IMR-90 (cell line): ENCODE measurements at places on chromosomes 13 and 19.
A peak's percentile ranks its signal among the peaks of the same experiment; 100 is the strongest.

DNA sequence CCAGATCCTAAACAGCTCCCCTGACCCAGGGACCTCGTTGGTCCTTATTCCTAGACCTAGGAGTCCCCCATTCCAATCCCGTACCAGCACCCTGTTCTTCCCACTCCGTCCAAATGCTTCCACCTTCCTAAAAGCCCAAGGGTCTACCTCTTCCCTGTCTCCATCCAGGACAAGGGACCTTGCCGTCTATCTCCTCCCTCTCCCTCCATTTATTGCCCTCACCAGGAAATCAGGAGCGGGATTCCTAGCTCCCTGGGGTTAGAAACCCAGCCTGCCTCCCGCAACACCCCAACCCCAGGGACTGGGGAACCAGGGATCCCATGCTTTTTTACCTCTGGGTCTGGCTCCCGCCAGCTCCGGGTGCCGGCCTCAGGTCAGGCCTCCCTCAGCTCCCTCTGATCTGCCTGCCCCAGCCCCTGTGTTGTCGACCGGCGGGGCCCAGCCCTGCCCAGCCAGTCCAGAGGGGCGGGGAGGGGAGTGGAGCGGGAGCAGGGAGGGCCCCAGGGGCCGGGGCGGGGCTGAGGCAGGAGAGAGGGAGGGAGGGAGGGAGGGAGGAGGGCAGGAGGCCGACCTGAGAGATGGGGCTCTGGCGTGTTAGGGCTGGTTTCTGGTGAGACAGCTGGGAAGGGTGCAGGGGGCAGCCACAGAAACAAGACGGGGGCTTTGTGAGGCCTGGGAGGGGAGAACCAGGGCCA is at the start of gene B3GNT8:
Gene B3GNT8, minus strand, starts transcription at position 423 of the 695 bp plus-strand sequence. CDS start 596 bp downstream, outside the sequence.
- DNase-seq = peak; percentile 34

GRCh38 chr13:46753137-46753536 is 43.8 kb downstream of the ESD start:
- DNase-seq = no peak

DNA sequence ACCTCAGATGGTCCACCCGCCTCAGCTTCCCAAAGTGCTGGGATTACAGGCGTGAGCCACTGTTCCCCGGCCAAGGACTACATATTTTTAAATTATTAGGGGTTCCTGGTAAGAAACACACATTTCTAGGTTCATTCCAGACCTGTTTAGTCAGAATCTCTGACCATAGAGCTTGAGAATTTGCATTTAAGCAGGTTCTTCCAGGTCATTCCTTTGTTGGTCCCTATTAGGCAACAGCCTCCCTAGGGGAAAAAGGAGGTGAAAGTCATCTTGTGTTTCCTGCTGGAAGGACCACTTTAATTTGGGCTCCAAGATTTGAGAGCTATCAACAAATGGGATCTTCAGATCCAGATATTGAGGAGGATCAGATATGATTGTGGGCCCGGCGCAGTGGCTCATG is 16.3 kb downstream of the S1PR2 start:
- DNase-seq = peak; percentile 66

DNA sequence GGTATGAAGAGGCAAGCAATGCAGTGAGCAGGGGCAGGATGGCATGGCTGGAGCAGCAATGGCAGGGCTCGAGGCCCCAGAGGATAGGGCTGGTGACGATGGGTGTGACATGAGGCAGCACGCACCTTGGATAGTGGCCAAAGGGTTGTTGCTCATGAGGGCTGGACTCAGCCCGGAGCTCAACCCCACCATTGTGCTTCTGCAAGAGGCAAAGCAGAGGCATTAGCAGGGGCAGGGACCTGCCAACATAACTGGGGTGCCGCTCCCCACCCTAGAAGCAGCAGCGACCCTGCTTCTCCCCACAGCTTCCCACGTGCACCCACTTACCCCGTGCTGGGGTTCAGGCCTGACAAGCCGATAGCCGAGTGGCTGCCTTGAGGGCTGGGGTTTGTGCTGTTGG is 15.8 kb downstream of the ZNF574 start:
- peak; percentile 64 for DNase-seq

DNA sequence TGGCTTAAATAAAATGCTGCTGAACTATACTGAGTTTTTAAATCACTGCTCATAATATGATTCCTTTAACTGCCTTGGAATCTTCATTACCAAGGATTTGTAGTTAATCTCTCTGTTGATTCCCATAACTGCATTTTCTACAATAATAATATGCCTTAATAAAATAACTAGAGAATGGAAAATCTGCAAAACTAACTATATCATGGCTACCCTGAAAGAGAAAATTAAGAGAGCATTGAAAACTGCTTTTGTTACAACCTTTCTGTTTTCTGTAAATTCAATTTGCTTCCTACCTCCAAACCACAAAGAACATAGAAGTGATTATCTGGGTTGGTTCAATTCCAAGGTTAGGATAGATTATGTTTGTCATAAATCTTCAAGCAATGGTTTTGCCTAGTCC is 202.8 kb upstream of the ATXN8OS start:
- no peak for DNase-seq

DNA sequence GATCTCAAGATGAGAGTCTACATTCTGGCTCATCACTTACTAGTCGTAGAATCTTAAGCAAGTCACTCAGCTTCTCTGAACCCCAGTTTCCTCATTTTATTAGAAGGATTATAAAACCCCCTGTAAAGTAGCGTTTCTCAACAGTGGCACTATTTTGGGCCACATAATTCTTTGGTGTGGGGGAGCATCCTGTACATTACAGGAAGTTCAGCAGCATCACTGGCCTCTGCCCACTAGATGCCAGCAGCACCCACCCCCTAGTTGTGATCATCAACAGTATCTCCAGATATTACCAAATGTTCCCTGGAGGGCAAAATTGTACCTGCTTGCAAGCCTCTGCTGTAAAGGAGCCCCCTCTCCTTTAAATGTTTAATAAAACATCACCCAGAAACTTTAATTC is 22.6 kb downstream of the STARD13 start:
- no peak for DNase-seq

DNA sequence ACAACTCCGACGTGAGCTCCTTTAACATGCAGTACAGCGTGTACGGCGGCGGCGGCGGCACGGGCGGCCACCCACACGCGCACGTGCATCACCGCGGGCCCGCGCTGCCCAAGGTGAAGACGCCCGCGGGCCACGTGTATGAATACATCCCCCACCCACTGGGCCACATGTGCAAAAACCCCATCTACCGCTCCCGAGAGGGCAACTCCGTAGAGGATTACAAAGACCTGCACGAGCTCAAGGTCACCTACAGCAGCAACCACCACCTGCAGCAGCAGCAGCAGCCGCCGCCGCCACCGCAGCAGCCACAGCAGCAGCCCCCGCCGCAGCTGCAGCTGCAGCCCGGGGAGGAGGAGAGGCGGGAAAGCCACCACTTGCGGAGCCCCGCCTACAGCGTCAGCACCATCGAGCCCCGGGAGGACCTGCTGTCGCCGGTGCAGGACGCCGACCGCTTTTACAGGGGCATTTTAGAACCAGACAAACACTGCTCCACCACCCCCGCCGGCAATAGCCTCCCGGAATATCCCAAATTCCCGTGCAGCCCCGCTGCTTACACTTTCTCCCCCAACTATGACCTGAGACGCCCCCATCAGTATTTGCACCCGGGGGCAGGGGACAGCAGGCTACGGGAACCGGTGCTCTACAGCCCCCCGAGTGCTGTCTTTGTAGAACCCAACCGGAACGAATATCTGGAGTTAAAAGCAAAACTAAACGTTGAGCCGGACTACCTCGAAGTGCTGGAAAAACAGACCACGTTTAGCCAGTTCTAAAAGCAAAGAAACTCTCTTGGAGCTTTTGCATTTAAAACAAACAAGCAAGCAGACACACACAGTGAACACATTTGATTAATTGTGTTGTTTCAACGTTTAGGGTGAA is 6.6 kb downstream of the SLITRK5 start:
- no peak for DNase-seq

- no peak for DNase-seq
Observed at GRCh38 chr19:17441241-17442021, 7.0 kb downstream of the TMEM221 start.

DNA sequence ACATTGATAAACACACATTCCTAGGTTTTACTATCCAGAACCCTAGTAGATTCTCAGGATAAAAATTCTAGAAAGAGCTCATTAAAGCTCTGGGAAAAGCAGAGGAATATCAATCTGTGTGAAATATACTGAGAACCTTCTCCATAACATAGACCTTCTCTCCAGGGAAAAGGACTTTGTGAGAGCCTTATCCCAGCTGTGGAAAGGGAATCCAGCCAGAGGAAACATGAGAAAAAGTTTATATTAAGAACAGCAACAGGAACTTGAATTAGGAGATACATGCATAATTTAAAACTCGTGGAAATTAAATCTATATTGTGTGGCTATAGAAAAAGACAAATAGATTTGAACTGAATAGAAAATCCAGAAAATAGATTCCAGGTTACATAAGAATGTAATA is 1639.9 kb downstream of the EFNB2 start:
- DNase-seq = no peak

DNA sequence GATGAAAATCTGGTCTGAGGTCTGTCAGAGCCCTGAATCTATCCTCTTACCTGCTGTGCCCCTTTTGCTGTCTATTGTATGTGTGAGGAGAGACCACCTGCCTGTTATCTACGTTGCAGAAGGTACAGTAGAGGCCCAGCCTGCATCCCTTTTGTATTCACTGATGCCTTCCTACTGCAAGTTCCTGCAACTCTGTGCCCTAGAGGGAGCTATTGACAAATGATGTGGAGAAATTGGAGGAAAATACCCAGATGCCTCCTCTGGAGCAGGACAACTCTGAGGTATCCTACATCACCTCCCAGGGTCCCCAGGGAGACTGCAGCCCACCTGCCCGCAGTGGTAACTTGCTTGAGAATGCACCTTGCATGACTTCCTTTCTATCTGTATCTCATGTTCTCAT is 33.7 kb downstream of the SIAH3 start:
- no peak for DNase-seq

DNA sequence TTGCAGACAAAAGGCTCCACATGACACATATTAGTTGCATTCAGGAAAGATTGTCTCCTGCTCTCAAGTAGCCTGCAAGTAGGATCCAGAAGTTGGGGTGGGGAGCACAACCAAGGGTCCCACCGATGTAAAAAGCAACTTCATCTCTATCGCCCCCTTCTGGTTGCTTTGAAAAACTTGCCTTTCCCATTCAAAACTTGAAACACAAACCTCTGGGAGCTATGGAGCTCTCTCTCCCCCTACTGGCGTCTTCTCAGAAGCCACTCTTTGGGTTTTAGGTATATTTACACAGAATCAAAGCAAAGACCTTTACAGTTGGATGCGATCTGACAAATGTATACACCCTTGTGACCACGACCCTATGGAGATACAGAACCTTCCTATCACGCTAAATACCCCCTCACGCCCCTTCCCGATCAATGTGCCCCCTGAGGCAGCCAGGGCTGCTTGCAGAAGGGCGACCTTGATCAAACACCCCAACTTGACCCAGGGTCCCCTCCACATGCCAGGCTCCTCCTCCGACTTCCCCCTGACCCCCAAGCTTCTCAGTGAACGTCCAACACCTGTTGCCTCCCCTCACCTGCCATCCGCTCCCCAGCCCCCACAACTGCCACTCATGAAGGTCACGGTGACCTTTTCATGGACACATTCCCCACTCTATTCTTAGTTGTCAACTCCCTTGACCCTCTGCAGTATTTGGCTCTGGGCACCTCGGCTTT is 10.1 kb downstream of the NOSIP start:
- DNase-seq = peak; percentile 84
